ENCODE measurements at places on chromosomes 2 and 18.
A peak's percentile ranks its signal among the peaks of the same experiment; 100 is the strongest.

DNA sequence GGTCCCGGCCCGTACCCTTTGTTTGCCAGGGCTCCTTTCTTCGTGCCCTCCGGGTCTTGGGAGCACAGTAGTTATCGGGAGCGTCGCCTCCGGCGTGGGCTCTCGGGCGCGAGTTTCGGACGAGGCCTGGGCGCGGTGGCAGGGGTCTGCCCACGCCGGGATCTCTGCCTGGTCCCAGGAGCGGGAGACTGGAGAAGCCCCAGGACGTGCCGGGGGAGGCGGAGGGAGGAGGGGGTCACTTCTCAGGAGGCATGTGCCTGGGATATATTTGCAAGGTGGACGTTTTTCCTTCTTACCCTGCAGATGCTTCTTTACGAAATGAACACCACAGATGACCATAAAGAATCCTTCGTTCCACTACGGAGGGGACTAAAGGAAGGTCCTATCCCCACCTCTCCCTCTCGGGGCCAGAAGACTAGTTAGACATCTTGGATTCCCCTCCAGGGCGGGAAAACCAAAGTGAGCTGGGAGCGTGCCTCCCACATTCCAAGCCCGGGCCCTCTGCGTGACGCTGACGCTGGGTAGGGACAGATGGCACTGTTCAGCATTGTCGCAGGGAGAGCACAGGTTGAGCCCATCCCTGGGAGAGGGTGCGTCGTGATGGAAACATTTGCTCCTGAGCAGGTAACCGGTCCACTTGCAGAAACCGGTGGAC is 483 bp upstream of the FHL2 start:
- peak; percentile 57 for DNase-seq

DNA sequence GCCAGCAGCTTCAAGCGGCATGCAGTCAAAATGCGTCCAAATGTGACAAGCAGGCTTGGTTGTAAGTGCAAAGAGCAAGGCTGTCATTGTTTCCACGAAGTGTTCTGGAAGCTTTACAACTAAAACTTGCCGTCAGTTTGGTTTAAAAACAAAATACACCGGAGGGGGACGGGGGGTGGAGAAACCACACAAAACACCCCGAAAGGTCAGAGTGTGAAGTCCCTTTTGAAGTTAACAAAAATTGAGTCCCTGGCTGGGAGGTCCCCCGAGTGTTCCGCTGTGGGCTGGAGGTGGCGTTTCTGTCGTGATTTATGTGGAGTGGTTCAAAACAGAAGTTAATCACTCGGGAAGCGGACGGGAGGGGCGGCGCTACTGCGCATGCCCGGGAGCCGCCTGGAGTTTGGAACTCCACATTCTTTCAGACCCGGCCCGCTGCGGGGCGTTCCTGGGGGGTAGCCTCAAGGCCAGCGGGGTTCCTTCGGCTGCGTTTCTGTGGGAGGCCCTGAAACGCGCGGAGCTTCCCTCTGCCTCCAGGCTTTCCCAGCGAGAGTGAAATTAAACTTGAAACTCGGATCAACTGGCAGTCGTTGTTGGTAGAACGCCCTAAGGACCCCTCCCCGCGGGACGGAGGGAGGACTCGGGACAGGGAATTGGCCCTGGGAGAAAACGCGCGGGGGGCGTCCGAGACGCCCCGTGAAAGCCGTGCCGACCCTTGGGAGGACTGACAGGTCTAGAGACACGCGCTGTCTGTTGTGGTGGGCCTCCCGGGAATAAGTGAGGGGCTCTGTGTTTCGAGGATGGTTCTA is 1.4 kb downstream of the TGIF1 start:
- DNase-seq: peak; percentile 93

DNA sequence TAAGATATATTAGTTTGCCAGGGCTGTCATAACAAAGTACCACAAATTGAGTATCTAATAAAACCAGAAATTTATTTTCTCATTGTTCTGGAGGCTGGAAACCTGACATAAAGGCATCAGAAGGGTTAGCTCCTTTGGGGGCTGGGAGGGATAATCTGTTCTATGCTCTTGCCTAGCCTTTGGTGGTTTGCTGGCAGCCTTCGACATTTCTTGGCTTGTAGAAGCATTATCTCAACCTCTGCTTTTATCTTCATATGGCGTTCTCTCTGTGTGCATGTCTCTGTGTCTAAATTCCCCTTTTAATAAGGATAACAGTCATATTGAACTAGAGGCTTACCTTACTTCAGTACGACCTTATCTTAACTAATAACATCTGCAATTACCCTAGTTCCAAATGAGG is 22.8 kb upstream of the NT5C1B start:
- DNase-seq: no peak

DNA sequence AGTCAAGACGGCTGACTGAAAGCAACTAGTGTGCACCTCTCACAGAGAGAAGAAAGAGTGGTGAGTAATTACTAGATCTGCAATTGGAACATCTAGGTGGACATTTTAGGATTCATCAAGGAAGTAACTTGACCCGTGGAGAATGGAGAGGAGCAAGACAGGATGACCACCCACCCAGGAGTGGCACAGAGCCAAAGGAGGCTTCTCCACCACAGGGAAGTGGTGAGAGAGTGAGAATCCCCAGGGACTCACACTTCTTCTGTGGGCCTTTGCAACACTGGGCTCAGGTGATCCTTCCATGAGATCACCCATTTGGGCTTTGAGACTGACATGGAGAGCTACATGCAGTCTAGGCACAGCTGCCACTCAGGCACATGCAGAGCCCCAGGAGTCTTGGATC is 132.8 kb upstream of the GALNT5 start:
- DNase-seq: no peak

GRCh38 chr2:119606674-119607073 is 62.4 kb downstream of the CFAP221 start:
- DNase-seq: no peak

GRCh38 chr18:77042583-77042982 is 90.0 kb downstream of the MBP start:
- no peak for DNase-seq

DNA sequence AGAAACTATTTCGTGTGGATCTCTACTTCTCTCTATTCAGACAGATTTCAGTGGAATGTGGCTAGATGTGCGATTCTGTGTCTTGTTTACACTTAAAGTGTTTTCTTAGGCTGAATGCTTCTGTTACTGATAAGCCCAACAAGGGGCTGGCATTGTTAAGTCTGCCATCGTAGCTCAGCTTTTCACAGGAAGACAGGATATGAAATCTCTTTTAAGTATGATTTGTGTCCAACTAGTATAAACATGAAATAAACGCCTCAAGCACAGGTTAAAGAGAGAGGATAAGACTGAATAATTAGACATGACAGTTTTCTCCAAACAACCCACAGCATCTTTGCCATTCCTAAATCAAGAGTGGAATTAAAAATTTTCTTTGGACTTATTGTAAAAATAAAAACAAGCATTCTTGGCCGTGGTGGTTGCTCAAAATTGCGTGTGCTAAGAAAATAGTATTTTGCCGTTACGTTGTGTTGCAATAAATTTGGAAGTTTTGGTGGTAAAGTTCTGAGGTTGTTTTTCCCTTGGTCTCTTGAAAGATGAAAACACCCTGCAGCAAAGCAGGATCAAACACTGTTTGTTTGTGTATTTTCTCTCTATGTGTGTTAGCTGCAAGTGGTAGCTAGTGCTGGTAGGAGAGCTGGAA is 1.0 kb downstream of the VIT start:
- DNase-seq: no peak

DNA sequence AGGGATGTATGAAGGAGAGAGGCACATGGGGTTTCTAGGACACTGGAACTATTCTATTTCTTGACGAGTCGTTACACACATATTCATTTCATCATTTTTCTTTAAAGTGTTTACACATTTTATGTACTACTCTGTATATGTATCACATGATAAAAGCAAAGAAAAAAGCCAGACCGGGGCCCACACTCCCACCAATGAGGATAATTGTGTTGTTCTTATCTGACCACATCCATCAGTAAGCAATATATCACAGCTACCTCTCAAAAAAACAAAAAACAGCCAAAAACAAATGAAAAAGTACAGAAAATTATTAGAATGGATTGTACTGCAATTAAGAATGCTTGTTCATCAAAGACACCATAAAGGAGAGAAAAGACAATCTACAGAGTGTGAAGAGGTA is 14.2 kb upstream of the CNRIP1 start:
- DNase-seq: no peak

- DNase-seq: no peak
These were observed 295.0 kb upstream of the KCNH7 start for GRCh38 chr2:163133602-163134001.
